ENCODE measurements at places on chromosomes 2 and 18.

- DNase-seq, result no peak
Observed at GRCh38 chr2:169203952-169204351, 134.6 kb downstream of the DHRS9 start.

- DNase-seq, result no peak
Observed at GRCh38 chr2:219056896-219057708, 3.6 kb downstream of the IHH start.

GRCh38 chr2:128543646-128544045, 225.0 kb upstream of the HS6ST1 start:
- no peak for DNase-seq

- no peak for DNase-seq
Observed at GRCh38 chr2:241546771-241547498, 11.6 kb upstream of the BOK start.

DNA sequence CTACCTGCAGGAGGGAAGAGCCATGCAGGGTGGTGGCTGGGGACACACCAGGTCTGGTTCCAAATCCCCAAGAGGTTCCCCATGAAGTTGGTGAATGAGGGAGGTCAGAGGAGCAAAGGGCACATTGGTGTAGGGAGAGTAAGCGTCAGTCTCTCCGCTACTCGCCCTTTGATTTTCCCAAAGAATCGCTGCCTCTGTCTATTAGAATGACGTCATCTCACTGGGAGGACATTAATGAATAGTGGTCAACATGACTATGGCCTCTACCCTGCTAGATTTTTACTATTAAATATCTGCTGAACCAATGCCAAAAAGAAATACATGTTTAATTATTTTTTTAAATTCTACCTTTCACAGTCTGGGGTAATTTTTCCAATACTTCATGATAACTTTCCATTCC, 109.6 kb upstream of the SNTG2 start:
- no peak for DNase-seq
